Esophagus muscularis mucosa (tissue), 4 donors: ENCODE measurements at places on chromosomes 11 and 22.

DNA sequence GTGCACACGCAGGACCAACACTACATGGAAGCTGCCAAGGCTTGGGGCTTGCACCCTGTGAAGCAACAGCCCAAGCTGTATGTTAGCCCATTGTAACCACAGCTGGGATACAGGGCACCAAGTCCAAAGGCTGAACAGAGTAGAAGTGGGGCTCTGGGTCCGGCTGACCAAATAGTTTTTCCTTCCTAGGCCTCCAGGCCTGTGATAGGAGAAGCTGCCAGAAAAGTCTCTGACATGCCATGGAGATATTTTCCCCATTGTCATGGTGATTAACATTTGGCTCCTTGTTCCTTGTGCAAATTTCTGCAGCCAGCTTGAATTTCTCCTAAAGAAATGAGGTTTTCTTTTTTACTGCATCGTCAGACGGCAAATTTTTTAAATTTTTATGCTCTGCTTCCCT lies 941.2 kb downstream of the FAM181B start:
- no peak for DNase-seq

DNA sequence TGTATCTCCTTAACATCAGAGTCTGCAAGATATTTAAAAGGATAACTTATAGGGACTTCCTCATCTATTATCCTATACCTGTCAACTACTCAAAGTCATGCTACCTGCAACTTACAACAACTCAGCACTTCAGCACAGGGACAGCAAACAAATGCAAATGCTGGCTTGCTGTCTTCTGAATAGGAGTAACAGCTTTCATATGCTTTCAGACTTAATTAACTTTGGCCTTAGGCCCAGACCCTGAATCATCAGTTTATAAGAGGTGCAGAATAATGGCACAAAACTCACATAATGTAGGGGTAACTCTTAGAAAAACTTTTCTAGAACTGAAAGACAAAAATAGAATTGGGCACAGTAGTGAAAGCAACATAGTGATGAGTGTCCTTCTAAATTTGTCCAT lies 953.4 kb downstream of the DLG2 start:
- no peak for DNase-seq

GRCh38 chr11:18012122-18012905 lies 533 bp downstream of the SERGEF start:
- no peak for DNase-seq

GRCh38 chr11:73939096-73939495 lies 11.7 kb upstream of the DNAJB13 start:
- no peak for DNase-seq

GRCh38 chr11:108224366-108224765 lies 1.5 kb downstream of the ATM start:
- no peak for DNase-seq

DNA sequence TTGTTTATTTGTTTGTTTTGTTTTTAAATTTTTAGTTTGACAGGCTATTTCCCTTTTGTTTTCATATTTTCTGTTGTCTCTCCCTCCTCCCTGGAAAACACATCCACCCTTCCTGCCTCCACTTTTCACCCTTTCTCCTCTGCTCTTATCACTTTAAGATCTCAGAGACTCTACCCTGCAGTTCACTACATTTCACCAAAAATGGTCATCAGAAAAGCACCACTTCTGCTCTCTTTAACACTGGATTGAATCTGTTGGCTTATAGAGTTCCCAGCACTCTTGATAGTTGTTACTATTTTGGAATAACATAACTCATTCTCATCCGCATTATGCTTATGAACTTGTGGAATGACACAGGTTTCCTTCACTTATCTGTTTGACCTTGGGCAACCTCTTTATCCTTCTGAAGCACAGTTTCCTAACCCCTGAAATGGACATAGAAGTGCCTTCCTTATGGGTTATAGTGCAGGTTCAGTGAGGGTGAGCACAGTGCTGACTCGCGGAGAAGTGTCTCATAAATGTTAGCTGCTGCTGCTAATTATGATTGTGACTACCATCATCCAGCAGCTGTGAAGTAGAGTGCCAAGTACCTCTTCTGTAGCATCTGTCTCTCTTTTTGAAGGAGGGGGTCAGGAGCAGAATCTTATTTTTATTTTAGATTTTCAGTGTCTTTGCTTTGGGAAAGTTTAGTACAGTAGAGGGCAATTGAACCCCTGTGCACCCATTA lies 15.0 kb downstream of the TEAD1 start:
- DNase-seq: no peak

- no peak for DNase-seq
Observed at GRCh38 chr11:134139303-134139872, 70.5 kb downstream of the JAM3 start.

DNA sequence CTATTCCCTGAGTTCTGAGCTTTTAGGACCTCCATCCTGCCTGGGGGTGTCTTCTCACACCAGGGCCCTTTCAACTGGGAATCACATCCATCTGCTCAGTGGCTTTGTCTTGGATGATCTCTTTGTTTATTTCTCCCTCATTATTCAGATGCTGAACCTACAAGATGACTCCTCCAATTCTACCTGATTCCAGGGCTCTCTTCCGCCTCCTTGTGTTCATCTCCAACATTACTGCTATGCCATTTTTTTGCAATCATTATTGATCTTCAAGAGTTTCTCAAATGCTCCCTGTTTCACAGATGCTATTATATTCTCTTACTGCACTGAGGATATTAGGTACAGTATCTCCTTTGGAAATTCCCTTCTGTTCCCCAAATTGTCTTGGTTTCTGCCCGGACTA lies 307.7 kb downstream of the SHANK2 start:
- DNase-seq: no peak

- DNase-seq: peak; percentile 68
Observed at GRCh38 chr22:43566021-43566420, 154.2 kb downstream of the MPPED1 start.

DNA sequence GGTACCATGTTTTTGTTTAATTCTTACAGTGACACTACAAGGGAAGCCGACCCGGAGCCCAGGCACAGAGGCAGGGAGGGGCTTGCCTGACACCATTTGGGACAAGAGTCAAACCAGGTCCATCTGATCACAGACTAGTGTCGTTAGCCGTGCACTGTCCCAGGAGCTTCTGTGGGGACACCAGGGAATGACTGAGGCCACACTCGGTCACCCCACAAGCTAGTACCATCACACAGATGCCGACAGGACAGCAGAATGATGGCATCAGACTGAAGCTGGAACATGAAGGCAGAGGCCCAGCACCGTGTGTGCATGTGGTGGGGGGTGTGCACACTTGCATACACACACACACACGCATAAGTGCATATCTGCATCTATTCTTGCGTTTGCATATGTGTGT lies 61.5 kb upstream of the NECTIN1 start:
- DNase-seq: no peak

DNA sequence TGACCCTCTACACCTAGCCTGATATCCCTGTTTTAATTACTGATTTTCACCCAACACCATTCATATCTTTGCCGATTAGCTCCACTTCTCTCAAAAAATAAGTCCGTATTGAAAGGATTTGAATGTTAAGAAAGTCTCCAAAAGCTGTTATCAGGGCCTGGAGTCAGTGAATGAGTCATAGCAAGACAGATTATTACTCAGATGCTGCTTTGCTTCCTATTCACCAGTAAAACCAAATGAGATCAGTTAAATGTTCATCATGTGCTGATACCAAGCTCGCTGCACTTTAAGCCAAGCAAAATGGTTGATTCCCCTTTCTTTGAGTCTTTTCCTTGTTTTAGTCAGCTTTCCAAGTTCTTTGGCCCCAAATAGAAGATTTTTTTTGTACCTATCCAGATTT lies 228.4 kb downstream of the FAT3 start:
- DNase-seq: no peak

DNA sequence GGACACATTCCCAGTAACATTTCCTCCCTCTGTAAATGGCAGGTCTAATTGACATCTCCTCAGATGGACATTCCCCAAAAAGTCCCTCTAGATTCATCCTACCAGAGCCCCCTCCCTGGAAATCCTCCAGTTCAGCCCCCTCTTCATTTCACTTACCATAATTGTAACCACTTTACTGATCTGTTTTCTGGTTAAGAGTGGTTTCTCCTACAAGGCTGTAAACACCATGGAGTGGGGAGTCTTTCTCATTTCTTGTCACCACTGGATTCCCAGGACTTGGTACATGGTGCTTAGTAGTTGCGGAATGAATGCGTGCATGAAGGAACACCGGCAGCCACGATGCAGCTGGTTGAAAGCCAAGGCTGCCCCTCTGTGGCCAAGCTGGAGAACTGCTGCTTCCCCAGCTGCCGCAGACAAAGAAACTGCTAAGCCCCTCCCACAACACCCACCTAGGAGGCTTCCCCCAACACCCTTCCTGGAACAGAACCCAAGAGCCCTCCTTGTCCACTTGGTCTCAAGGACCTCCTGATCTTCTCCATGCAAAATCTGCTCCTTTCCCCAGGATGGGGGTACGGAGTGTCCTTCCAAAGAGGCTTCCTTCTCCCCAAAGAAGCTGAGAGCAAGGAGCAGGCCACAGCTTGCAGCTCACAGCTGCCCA lies 18.6 kb upstream of the SCARF2 start:
- no peak for DNase-seq

DNA sequence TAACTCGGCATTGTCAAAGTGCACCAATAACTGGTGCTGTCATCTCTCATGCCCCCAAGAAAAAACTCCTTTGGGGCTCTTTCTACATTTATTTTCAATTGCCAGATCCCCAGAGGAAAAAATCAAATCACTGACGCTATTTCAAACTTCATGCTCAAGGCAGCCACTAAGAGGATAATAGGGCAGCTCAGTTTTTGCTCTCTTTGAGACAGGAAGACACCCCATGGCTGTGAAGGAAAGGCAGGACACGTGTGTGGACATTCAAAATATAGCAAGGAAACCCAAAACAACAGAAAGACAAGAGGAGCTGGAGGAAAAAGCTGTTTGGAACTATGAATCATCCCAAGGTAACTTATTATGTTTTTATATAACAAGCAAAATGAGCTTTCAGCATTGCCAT lies 83.7 kb downstream of the SERGEF start:
- DNase-seq: no peak

- no peak for DNase-seq
Observed at GRCh38 chr11:8328231-8328794, 64.6 kb upstream of the LMO1 start.

DNA sequence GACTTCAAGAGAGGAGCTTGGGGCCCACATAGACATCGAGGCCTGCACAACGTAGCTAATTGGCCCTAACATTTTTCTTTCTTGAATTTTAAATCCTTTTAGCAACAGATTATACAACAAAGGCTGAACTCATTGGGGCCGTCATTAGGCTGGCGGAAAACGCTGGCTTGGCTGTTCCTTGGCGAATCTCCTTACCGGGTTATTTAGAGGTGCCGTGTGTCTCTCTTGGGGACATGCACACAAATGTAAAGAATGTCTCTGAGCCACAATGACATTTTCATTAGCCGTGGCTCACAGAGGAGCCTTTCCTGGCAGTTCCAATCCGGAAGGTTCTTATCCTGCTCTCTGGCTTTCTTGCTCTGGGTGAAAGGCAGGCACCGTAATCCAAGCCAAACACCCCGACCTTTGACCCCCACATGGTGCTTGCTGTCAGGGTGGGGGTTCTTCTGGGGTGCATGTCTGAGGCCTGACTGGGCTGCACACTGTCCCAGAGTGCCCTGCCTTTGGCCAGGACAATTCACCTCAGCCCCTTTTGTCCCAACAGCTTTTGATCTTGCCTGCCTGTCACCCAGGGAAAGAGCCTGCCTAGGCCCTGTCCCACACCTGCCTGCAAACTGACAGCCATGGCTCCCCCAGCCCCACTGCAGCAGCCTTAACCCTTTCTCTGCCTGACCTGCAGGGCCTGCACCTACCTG lies 9.2 kb upstream of the FGF3 start:
- DNase-seq: no peak

- no peak for DNase-seq
Observed at GRCh38 chr11:20010156-20010850, 150.0 kb downstream of the DBX1 start.

DNA sequence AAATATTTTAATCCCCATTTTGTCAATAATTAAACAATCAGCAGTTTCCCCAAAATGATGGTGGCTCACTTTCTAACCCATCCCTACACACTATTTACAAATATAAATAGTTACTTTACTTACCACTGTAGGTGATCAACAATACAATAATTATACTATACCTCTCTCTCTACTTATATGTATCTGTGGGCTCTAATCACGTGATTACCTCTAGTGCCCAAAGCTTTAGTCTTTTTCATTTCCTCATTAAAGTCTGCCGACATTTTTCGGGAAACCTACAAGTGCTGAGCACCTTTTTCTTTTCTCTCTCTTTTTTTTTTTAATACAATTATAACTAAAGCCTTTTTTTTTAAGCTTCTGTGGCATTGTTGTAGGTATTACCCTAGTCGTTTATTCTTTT lies 23.9 kb downstream of the DLG2 start:
- no peak for DNase-seq
